Activated CD4-positive, alpha-beta memory T cell treated with anti-CD3 and anti-CD28 coated beads for 36 hours (primary cell): ENCODE measurements at places on chromosomes 7 and 10.
A peak's percentile ranks its signal among the peaks of the same experiment; 100 is the strongest.

DNA sequence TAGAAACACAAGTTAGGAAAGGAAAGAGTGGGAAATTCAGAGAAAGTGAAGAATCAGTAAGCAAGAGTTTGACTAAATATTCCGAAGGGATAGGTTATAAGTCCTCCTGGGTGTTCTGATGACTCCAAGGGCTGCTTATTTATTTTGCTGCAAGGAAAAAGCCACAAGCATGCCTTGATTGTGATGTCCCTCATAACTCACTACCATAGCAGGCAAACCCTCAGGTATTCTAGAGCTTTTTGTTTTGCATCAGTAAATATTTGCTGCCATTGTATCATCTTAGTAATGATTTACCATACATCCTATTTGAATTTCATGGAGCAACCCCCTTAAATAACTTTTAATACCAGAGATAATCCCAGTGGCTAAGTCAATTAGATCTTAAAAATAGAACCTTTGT is 688.1 kb downstream of the SUGCT start:
- DNase-seq, result no peak

GRCh38 chr10:21895932-21896331 is 107.6 kb downstream of the DNAJC1 start:
- no peak for DNase-seq

- peak; percentile 9 for DNase-seq
Measured at GRCh38 chr10:79385804-79386531, 38.7 kb downstream of the PPIF start.

- peak; percentile 13 for DNase-seq
Measured at GRCh38 chr10:38038107-38038931, 27.8 kb downstream of the ZNF33A start.

DNA sequence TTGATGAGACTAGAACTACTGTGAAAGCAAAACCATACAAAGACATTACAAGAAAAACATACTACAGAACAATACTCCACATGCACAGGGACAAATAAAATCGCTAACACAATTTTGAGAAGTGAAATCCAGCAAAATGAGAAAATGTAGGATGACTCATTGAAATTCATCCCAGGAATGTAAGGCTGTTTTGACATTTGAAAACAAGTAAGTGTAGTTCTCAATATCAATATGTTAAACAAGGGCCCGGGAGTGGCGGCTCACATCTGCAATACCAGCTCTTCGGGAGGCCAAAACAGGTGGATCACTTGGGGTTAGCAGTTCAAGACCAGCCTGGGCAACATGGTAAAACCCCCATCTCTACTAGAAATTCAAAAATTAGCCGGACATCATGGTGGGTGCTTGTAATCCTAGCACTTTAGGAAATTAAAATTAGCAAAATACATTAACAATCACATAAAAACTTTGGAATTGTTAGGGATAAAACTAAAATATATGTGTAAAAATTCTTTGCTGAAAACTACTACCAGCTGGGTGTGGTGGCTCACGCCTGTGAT is 113.7 kb upstream of the ADARB2 start:
- DNase-seq, result no peak

GRCh38 chr10:28571265-28571664 is 38.3 kb downstream of the WAC start:
- no peak for DNase-seq

DNA sequence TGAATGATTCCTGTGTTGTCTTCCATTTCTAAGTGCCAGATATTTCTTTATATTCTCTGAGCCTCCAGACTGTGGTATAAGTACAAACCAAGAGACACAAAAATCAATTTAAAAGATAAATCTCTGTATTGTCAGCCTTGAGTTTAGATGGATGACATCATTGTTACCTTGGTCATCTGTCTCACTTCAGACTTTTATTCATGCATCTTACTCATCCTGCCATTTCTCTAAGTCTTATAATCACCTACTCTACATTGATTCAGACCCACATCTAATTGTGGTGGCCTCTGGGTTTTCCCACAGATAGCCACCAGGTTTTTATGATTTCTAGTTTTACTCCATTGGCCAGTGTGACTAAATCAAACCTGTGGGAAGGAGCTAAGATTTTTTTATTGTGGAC is 26.8 kb upstream of the HDAC9 start:
- no peak for DNase-seq
